Glutamatergic neuron (in vitro differentiated cells): ENCODE measurements at places on chromosomes 2 and 18.

GRCh38 chr2:207334624-207335371, 169.1 kb upstream of the KLF7 start:
- DNase-seq: peak; percentile 22

- no peak for DNase-seq
Measured at GRCh38 chr2:101762451-101763171, 65.1 kb downstream of the MAP4K4 start.

DNA sequence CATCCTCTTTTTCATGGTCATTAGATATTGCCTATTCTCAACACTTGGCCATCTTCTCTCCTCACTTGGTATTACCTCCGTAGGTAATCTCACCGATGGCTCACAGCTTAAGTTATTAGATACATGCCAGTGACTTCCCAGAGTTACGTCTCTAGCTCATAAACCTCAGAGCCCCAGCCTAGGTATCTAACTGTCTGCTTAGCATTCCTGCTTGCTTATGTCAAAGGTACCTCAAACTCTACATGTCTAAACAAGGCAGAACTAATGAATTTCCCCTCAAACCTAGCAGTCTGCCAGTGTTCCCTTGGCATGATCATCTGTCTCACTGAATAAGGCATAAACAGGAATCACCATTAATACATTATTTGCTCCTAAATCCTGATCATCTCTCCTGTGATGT, 27.7 kb upstream of the ZNF638 start:
- DNase-seq: no peak

- no peak for DNase-seq
Measured at GRCh38 chr2:168603439-168603961, 147.4 kb downstream of the CERS6 start.

DNA sequence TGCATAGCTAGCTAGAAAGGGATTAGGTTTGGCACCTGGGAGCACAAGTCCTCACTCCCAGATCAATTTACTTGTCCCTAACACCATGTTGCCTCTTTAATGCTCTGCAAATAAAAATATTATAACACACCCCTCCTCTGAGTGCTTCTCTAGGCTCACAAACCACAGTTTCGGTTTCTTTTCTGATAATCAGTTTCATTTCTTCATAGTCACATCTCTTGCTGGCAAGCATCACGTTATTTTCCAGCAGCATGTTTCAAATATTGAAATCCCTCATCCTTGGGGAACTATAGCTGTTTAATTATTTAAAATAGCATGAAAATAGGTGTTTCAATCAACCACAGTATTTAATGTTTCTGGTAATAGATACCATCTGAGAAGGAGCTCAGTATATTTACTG, 13.9 kb upstream of the SMCHD1 start:
- no peak for DNase-seq

- DNase-seq: no peak
Measured at GRCh38 chr2:154570501-154570900, 128.0 kb upstream of the KCNJ3 start.

GRCh38 chr18:61201511-61201910, 131.7 kb upstream of the CDH20 start:
- no peak for DNase-seq

GRCh38 chr2:196234672-196235071, 63.3 kb upstream of the STK17B start:
- DNase-seq: no peak

DNA sequence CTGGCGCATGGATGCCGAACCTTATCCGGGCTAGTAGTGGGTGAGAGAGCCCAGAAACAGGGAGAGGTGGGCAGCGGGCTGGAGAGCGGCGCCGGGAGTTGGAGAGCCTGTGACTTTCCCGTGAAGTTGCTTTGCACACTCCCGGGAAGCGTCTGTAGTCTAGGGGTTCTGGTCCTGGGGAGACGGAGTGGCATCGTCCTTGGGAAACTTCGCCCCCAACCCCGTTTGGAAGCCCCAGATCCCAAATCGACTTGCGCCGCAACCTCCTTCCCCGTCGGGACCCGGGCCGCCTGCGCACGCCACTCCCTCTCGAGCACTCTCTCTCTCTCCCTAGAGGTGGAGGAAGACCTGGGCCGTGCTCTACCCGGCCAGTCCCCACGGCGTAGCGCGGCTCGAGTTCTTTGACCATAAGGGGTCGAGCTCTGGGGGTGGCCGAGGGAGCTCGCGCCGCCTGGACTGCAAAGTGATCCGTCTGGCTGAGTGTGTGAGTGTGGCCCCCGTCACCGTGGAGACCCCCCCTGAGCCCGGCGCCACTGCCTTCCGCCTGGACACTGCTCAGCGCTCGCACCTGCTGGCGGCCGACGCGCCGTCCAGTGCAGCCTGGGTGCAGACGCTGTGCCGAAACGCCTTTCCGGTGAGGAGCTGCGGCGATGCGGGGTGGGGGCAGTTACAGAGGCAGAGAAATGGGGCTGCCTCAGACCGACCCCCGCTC, 456 bp downstream of the DOK1 start:
- peak; percentile 63 for DNase-seq

DNA sequence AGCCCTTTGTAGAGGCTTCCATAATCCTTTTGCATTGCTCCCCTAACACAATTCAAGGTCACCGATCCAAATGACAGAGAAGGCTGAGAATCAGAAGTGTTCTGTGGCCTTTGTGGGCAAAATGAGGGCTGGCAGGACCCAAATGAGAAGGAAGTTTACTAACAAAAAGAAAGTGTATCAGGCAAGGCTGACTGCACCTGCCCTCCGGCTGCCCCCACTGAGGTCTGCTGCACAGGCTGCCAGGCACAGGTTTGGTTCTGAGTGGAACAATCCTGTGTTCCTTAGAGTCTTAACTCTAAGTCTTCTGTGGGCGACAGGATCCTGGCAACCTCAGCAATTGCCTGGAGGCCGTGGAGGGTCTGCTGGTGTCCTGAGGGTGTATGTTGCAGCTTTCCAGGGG, 568.5 kb downstream of the CMPK2 start:
- no peak for DNase-seq

GRCh38 chr18:1914489-1914888, 656.8 kb downstream of the METTL4 start:
- DNase-seq: no peak

GRCh38 chr2:8797682-8798081, 39.7 kb downstream of the KIDINS220 start:
- DNase-seq: no peak
